ENCODE measurements at places on chromosomes 6 and 20. TPM values are rescaled to one million over a fixed set of nuclear protein-coding genes. Genes with fewer than 3 reads are reported as not detected.
A peak's percentile ranks its signal among the peaks of the same experiment; 100 is the strongest.

MUC21 gene
- not detected for total RNA-seq

SLC32A1 gene
- not detected for total RNA-seq

TBXT gene
- not detected for total RNA-seq

LY6G6C gene
- not detected for total RNA-seq

SLC17A3 gene
- not detected for total RNA-seq

GRCh38 chr6:14681699-14682487 lies 564.0 kb upstream of the JARID2 start:
- no peak for DNase-seq

DNA sequence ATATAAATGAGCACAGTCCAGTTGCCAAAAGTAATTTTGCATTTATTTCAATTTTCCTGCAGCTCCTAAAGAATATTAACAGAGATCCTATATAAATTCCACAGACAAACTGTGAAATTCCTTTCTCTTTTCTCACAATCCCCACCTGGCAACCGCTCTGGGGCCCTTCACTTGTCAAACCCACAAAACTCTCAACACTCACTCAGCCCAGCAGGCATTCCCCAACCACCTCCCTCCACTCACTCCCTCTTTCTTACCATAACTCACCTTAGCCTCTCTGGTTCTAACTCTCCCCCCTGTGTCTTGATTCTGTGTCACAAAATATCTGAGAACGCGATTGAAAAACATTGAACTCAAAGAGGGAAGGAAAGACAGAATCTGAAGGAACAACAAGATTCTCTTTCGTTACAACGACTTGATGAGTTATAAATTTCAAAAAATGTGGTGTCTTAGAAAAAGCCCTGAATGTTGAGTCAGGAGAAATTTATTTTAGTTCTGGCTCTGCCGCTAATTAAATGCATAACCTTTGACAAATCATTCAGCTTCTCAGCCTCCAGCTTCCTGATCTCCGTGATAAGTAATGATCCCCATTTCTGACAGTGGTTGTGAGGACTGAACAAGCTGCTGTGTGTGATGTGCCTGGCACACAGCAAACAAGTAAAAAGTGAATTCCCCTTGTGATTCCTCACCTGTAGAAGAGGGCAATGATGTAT lies 87.9 kb downstream of the UNC5CL start:
- DNase-seq, result no peak

DNA sequence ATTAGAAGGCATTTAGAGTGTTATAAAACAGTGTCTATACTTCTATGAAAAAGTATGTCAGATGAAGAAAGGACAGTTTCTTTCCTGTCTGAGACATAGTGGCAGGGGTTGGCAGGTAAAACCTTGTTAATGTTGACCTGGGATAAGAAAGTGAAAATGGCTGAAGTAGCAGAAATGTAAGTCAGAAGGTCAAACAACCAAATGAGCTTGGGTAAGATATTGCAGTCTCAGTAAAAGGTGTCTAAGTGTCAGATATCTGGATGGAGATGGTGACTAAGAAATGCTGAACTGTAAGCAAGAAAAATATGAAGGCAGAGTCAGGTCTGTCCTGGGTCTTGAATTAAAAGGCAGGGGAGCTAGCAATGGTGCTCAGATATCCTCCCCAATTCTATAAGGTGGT lies 400.3 kb downstream of the CD109 start:
- DNase-seq, result no peak

GRCh38 chr20:4026093-4026601 lies 10.8 kb upstream of the RNF24 start:
- DNase-seq, result no peak

DNA sequence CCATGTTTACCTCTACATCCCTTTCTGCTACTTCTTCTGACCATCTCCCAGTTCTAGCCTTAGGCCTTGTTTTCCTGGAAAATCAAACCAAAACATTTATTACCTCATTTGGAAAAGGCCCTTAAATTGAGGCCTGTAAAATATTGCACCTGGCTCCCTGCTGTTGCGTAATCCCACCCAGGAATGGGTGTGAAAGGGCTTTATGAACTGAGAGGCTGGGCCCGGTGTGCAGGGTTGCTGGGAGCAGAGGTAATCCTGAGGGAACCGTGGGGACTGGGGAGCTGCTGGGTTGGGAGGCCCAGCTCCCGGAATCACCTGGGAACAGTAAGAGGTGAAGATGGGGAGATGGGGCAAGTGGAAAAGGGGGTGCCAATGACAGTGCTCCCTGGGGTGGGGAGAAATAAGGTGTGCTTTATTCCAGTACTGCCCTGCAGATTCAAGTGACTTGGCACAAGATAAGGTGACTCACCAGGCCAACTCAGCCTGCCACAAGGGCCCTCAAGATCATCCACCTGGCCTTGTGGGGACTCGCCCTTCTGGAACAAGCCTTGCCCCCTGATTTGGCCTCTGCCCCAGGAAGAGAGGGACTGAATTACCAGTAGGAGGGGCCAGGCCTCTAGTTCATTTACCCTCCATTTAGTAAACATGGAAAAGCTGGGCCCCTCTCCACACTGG lies 44.2 kb downstream of the KCNK5 start:
- DNase-seq, result peak; percentile 86

GRCh38 chr6:89834884-89835792 lies 5.5 kb downstream of the CASP8AP2 start:
- no peak for DNase-seq

- no peak for DNase-seq
Measured at GRCh38 chr20:57124800-57125517, 141.5 kb downstream of the BMP7 start.

All from transverse colon (tissue), 4 donors.